ENCODE measurements at places on chromosomes 13 and 19.
A peak's percentile ranks its signal among the peaks of the same experiment; 100 is the strongest.

DNA sequence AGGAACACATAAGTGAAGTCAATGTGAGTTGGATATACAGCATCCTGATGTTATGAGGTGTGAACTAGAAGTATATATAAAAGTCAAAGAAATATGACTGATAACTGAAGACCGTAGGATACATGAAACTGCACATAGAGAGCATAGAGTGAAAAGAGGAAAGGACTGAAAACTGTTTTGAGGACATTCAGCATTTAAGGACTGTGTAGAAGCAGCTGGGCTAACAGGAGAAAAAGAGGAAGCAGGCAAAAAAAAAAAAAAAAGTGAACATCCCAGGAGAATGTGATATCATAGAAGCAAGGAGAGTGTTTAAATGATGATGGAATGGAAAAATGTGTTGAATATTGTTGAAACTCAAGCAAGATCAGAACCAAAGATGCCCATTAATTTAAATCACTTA lies 363.5 kb downstream of the PCDH20 start:
- DNase-seq = no peak

DNA sequence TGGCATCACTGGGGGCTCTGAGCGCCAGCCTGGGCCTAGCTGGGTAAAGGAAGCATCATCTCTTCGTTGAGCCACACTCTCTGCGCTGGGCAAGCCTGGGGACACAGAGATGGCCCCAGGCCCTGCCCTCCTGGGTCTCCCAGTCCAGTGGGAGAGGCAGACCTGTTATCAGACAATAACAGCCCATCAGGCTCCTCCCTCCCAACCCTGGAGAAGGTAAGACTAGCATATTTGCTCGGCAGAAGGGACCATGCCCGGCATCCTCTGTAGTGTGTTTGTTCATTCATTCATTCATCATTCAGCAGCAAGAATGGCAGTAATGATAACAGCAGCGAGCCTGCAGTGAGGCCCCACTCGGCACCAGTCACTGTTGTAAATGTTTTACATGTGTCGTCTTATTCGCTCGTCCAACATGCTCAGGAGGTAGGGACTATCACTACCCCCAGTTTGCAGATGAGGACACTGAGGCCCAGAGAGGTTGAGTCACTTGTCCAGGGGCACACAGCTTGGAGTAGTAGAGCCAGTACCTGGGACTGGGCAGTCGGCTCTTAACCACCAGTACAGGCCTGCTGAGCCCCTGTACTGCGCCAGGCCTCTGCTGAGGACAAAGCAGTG lies 33.2 kb downstream of the PAK4 start:
- no peak for DNase-seq

DNA sequence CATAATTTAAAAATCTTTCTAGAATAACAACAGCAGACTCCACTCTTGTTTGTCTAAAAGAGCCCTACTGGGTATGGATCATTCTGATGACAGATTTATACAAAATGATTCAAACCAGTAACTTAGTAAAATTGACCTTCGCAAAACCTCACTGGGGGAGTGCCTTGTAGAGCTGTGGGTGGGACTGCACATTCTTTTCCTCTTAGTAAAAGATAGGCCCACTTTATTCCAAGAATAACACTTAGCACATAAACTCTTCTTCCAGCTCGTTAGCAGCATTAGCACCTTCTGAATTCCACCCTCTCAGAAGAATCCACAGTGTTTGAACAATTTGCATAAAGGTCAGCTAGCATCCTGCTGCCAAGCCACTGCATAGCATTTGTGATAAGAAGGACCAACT lies 106.8 kb downstream of the STOML3 start:
- no peak for DNase-seq

GRCh38 chr13:29957320-29957719 lies 106.9 kb upstream of the UBL3 start:
- DNase-seq = no peak

GRCh38 chr13:26710166-26710565 lies 50.4 kb downstream of the GPR12 start:
- DNase-seq = no peak

- DNase-seq = no peak
Observed at GRCh38 chr19:7348587-7349230, at the start of gene ARHGEF18. ARHGEF18 (plus strand) TSS chr19:7348937; CDS start chr19:7362891, 13,954 bp downstream.

DNA sequence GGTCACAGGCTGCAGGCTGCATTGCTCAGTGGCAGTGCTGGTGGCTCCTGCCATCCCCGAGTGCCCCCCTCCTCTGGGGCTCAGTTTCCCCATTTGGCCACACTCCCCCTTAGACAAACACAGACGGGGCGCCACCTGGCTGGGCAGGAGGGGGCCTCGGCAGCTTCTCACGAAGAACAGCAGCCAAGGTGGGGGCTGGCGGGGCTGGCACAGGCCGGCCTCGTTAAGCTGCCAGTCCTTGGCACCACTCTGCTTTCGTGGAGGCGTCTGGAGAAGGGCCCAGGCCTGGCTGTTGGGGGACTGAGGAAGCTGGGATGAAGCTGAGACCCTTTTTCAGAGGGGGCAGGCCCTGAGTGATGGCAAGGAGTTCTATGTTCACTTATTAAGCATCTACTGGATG lies 3.7 kb upstream of the ZNRF4 start:
- no peak for DNase-seq

GRCh38 chr19:53596056-53596455 lies 35.7 kb upstream of the DPRX start:
- DNase-seq = no peak

GRCh38 chr13:40458720-40458990 lies 207.8 kb downstream of the FOXO1 start:
- no peak for DNase-seq

DNA sequence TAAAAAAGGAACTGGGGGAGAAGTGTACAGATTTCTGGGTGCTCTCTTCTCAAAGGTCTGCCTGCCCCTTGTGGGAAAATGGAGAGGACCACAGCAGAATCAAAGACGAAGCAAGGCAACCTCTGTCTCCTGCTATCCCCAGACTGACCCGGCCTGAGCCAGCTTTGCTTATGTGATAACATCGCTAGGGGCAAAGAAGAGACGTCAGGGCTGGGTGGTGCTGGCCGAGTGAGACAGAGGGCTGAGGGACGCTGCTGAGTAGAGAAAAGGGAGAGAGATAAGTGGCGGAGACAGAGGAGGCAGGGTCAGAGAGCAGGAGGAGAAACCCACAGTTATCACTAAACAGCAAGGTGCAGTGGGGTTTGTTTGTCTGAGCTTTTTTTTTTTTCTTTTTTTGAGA lies 4.6 kb upstream of the MUC16 start:
- no peak for DNase-seq

DNA sequence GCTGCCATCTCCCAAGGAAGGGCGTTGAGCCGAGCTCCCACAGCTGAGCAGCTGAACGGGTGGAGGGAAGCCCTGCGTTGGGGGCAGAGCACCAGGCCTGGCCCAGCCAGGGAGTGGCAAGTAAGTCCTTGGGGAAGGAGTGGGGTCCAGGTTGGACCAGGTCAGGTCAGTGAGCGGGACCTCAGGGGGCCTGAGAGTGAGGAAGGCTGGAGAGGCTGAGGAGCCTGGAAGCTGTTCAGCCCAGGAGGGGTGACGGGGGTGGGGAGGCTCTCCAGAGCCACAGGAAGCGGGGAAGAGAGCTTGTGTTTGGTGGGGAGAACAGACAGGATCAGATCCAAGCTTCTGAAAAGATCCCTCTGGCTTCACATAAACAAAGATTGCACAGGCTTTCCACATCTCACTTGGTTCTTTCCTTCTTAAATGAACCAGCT lies 55.4 kb upstream of the ATP12A start:
- DNase-seq = no peak

DNA sequence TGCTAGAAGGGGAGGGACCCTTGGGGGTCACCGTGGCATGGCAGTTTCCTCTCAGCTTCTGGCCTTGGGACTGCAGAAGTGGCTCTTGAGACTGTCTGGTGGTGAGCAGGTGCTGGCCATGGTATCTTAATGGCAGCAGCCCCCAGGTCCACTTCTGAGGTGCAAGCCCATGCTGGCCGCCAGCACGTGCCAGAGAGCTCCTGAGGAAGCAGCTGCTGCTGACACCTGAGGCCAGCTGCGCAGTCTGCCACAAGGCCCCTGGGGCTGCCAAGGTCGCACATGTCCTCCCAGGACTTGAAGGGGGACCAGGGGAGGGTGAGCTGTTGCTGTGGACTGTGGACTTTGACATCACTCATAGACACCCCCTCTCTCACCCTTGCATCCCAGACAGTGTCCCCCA lies 48.0 kb downstream of the NFIX start:
- DNase-seq = no peak

- DNase-seq = no peak
Observed at GRCh38 chr13:39468306-39468705, 134.7 kb downstream of the LHFPL6 start.

- no peak for DNase-seq
Observed at GRCh38 chr13:97327506-97328221, 105.5 kb downstream of the MBNL2 start.

DNA sequence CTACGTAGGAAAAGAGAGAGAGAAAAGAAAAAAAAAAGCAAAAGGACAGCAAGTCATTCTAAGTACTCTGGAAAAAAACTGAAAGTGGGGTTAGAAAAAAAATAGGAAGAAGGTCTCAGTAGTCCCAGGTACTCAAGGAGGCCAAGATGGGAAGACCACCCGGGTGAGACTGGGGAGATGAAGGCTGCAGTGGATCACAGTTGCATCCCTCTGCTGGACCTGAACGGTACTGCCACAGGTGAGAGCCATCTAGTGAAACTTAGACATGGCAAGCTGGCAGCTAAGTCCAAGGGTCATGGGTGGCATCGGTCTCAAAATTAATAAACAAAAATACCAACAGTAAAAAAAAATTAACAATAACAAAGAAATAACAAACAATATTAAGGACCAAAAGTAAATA lies 41.0 kb upstream of the ZNF91 start:
- no peak for DNase-seq

GRCh38 chr19:3785938-3786824 lies at the start of gene MATK:
MATK (minus strand) TSS chr19:3786381; CDS start chr19:3785135, 1,246 bp downstream.
- peak; percentile 32 for DNase-seq

- DNase-seq = no peak
Observed at GRCh38 chr19:45070861-45071544, 5.3 kb downstream of the ZNF296 start.

DNA sequence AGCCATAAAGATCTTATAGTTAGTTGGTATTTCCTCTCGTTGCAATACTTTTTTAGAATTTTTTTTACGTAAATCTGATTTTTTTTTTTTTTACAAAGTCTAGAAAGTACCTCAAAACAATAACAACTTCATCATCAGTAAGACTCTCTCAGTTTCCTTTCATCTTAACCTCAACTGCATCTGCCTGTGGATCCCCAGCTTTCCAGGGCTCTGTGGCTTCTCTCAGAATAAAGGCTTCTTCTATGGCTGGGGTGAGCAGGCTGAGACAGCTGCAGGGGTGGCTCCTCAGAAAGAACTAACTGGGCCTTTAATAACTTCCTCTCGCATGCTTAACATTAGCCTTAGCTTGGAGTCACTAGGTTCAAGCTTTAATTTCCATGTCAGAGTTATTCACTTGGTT lies 4.2 kb downstream of the ZNF506 start:
- no peak for DNase-seq

- DNase-seq = no peak
Observed at GRCh38 chr13:66984241-66984640, 245.9 kb downstream of the PCDH9 start.

DNA sequence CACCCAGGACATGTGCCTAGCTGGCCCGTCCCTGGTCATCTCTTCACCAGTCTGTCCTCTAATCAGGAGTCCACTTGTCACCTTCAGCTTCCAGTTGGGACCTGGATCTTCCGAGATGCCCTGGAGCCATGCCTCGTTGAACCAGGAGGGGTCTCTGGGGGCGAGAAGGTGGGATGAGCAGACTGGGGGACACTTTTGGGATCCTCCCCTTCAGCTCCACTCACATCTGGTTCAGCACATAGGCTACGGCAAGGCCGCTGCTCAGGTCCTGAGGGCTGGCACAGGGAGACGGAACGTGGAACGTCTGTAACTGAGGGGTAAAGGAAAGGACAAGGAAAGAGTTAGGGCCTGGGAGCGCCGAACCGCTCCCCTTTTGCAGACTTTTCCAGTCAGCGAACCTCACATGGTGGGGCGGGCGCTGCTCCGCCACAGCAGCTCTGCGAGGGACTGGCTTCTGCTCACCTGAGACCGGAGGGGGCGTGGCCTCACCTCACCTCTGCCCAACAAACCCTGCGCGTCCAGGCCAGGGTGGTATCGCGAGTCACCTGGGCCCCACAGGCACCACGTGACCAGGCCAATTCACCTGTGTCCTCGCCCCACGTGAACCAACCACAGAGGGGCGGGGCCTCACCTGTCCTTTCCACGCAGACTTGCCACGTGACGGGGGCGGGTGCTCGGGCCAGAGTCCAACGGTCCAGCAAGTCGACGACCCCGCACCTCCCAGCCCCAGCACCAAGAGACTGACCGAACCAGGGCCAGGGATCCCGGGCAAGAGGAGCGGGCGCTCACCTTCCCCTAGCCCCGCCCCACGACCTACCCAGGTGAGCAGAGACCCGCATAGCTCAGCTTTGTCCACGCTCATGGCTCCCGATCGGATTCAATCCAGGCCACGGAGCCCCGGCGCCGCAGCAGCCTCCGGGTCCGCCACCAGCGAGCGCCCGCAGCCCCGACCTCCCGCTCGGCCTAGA lies at the start of gene HOOK2:
HOOK2 (minus strand) TSS at position 965 of the 968 bp plus-strand sequence; CDS start at position 862, 103 bp downstream.
- DNase-seq = peak; percentile 74

DNA sequence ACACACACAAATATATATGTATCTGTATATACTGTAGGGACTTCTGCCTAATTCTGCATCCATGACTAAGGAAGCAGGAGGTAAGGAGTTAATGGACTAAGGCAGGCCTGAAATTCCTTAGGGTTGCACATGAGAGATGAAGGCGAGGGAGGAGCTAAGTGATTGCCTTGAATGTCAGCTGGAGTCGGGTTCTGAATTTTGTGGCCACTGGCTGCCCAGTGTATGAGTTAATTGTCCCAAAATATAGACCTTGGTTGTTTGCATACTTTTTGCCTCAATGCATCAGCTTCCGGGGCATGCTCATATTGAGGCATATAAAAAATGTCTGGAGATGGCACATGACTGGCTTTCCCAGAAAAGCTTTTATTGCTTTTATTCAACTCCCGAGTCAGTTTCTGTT lies 245.5 kb downstream of the TDRD3 start:
- no peak for DNase-seq

DNA sequence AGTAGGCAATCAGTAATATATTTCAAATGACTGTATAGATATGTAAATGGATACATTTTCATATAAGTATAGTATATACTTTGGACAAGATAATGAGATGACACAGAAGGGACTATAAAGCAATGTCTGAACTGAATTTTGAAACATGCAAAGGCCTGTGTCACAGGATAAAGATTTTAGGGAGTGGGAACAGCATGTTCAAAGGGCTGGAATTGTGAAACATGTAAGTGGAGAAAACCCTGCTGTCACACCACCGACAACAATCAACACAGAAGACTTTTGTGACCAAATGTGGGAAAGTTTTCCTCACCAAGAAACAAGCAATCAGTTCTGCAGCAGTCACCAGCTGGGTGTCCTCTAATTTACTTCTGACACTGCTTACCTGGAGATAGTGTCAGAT lies 42.9 kb downstream of the LPAR6 start:
- no peak for DNase-seq

- DNase-seq = no peak
Observed at GRCh38 chr19:45376045-45376724, 5.8 kb upstream of the ERCC2 start.

GRCh38 chr13:39341251-39341650 lies 261.7 kb downstream of the LHFPL6 start:
- no peak for DNase-seq

GRCh38 chr19:31351056-31351854 lies 2.0 kb upstream of the TSHZ3 start:
- no peak for DNase-seq

GRCh38 chr13:74761801-74762757 lies 627.9 kb upstream of the KLF12 start:
- no peak for DNase-seq

Data from NCI-H2171 (cell line).